Stimulated activated CD8-positive, alpha-beta memory T cell treated with anti-CD3 and anti-CD28 coated beads, Interleukin-12 subunit alpha, Interleukin-12 subunit beta, amount 100 ng/mL, for 1 hour (primary cell): ENCODE measurements at places on chromosomes 6 and 20.

DNA sequence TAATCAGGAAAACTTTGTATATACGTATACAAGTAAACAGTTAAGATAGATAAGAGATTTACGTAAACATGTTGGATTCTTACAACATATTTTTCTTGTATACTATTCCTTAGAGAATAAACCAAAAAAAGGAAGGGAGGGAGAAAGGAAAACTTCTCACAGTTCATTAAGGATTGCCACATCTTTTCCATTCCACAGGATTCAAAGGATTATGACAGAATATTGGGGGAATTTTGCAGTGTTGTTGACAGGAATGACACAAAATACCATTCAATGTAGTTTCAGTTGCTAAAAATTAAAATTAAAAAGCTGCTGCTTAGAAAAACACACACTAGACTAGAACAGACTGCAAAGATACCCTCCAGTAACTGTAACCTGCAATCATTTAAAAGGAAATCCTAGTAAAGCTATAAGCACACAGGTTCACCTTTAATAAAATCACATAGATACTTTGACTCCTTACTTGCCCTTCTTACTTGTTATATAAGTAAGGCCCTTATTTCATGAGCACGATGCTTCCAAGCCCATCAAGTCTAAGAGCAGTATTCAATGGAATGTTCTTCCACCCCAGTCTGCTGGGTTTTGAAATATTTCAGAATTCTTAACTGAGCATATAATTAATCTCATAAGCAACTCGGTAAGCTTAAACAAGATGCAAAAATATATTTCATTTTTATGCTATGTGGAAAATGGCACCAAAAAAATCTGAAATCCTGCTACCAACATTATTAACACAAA, 107.8 kb downstream of the SMLR1 start:
- no peak for DNase-seq

DNA sequence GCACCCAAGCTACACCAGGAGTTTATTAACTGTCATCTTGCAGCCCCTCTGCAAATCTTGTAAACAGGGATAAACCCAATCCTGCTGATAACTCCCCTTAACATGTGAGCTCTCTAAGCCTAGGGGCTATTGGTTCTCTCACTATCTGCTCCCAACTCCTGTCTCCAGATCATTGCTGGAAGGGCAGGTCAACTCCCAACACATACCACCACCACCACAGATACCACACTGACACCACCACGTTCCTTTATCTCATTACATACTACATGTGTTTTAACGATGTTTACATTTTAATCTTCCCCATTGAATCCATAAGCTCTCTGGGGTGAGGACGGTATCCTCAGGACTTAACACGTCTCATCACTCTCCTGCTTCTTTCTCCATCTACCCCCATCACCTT, 51.8 kb downstream of the SIM1 start:
- no peak for DNase-seq

DNA sequence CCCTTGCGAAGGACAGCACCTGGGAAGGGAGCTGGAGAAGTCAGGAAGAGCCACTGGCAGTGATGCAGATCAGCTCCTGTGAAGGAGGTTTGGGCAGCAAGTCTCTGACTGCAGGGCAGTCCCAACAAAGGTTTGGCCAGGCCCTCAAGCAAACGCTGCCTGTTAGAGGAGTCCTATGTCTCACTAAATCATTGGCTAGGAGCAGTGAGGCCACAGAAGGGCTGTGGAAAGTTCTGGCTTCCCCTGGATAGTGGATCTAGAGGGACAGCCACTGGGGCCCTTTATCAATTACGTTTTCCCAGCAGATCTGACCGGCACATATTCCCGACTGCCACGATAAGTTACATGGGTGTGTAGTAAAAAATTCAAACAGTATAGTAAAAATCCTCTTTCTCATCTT, 2.5 kb downstream of the TTPAL start:
- DNase-seq = no peak

DNA sequence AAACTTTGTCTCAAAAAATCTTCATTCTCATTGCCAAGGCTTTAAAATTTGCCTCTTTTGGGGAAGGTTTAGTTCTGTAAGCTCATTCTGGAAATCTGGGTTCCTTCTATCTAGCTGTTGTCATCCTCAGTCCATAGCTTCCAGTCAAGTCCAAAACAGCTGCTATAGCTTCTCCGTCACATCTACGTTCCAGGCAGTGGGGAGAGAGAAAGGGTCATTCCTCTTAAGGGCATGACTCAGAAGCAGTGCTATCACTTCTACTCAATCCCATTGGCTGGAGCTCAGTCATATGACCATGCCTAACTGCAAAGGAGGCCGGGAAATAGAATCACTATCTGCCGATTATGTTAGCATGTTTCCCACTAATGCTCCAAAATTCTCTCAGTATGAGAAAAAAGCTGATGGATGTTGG, 141.4 kb upstream of the PTPN1 start:
- no peak for DNase-seq

DNA sequence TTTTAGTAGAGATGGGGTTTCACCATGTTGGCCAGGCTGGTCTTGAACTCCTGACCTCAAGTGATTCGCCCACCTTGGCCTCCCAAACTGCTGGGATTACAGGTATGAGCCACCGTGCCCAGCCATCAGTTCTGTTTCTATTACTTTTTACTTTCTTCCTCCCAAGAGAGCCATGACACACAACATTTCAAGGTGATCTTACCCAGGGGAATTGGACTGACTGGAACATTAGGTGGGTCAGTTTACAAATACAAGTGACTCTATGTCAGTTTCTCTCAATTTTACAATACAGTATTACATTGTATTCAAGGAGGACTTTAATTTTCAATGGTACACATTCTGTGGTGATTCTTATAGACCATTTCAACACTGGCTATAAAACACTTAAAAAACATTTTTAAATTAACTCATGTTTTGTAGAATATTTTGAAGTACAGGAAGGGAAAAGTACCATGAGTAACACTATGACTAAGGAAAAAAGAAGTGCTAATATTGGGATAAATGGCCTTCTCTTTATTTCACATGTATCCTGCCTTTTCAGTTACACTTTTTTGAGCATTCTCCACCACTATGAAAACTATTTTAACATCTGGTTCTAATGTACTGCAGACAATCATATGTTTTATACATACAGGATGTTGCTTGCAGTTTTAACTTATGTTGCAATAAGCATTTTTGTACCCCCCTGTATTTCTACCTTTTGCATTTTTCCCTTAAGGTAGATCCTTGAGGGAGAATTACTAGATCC, 8.4 kb downstream of the TPBG start:
- no peak for DNase-seq

- no peak for DNase-seq
These were observed 19.5 kb downstream of the RNF24 start for GRCh38 chr20:3995749-3996320.

DNA sequence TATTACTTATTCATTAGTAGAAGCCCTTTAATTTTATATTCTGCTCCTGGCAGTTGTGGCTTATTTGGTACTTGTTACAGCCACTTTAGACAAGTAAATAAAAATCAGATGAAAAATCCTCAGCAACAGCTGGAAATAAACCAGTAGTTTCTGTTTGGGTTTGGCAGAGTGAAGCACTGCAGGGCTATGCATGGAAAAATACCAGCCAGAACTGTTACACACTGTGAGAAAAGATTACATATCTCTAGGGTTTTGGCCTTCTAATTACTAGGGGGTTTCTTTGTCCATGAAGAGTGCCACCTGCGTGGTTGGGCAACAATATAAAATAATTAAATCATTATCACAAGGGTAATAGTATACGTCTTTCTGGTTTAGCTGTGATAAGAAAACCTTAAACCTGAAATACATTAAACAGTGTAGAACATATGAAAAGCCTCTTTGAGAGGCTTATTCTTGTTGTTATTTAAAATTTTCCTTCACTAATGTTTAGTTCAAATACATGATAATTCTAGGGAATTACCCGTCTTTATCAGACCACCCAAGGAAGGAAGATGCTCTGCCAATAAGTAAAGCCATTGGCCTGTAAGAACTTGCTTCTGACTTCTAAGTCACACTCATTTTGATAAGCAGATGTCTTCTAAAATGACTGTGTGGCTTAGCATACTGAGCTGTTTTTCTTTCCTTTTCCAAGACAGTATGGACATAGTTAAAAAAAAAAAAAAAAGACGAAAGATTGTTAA, 320.0 kb upstream of the FLRT3 start:
- DNase-seq = no peak
